Lower leg skin (tissue), 4 donors: ENCODE measurements at places on chromosomes 3 and 15. TPM values are rescaled to one million over a fixed set of nuclear protein-coding genes. Genes with fewer than 3 reads are reported as not detected.

The EPHB1 gene
- total RNA-seq, result 14.0 TPM

The POLQ gene
- total RNA-seq, result 0.44 TPM

The XCR1 gene
- total RNA-seq, result 1.2 TPM

The TIMP4 gene
- total RNA-seq, result 5.2 TPM

The MINAR1 gene
- 0.64 TPM for total RNA-seq

The TF gene
- total RNA-seq, result 1.9 TPM

The ADAMTS7 gene
- 0.61 TPM for total RNA-seq

- DNase-seq, result no peak
Measured at GRCh38 chr15:82951472-82952157, 905 bp downstream of the HOMER2 start.

- DNase-seq, result no peak
Measured at GRCh38 chr3:179510496-179510895, 52.2 kb upstream of the ACTL6A start.

GRCh38 chr15:75982468-75982867 is 29.8 kb downstream of the NRG4 start:
- DNase-seq, result no peak

GRCh38 chr3:120404876-120405275 is 45.9 kb downstream of the FSTL1 start:
- no peak for DNase-seq

DNA sequence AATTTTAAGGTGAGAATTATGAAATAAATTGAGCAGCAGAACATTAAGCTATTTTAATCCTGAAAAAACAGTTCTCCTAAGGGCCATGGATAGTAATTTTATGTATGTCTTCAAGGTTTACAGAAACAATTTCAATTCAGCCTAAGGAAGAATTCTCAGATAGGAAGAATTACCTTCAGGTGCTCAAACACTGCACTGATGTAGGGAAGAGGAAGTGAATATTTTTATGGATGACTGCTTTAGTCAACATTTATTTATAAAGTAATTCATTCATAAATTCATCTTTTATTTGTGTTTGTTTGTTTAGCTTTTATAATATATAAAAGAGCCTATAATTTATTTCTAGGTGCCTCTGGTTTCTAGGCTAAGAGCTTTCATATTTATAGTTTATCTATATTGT is 620.7 kb downstream of the NAALADL2 start:
- DNase-seq, result no peak

- no peak for DNase-seq
Measured at GRCh38 chr3:58333206-58334012, 717 bp downstream of the PXK start.

- peak; percentile 71 for DNase-seq
Measured at GRCh38 chr3:158727206-158728060, 4.8 kb downstream of the RARRES1 start.

- DNase-seq, result no peak
Measured at GRCh38 chr3:103082501-103082900, 647.7 kb downstream of the ZPLD1 start.

DNA sequence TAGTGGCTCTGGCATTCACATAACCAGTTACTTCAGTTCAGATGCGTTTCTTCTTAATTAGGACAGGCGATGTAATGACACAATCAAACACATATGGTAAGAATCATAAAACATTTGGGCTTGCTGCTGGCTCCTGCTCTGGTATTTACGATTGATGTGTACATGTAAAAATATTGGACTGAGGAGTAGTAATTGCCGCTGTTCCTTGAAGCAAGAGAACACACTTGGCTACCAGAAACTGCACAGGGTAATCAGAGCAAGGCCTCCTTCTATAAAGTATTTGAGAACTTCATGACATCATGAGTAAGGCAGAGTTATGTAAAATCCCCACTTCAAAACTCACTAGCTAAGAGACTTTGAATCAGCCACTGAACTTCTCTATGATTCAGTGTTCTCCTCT is 158.1 kb downstream of the SSR3 start:
- DNase-seq, result no peak

DNA sequence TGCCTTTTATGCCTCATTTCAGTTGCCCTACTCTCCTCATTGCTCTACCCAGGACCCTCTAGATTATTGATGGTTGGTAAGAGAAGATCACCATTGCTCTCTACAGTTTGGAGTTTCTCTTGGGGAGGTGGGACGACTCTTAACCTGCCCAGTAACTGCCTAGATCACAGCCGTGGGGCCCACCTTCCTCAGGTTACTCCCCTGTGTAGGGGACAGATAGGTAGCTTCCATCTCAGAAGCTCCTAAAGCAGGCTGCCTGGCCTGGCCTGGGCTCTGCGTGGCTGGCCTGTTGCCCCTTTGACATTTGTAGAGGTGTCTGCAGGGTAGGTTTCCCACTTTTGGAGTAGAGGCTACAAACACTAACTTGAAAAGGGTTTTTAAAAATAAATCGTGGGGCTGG is 42.7 kb downstream of the TRIM71 start:
- peak; percentile 61 for DNase-seq

DNA sequence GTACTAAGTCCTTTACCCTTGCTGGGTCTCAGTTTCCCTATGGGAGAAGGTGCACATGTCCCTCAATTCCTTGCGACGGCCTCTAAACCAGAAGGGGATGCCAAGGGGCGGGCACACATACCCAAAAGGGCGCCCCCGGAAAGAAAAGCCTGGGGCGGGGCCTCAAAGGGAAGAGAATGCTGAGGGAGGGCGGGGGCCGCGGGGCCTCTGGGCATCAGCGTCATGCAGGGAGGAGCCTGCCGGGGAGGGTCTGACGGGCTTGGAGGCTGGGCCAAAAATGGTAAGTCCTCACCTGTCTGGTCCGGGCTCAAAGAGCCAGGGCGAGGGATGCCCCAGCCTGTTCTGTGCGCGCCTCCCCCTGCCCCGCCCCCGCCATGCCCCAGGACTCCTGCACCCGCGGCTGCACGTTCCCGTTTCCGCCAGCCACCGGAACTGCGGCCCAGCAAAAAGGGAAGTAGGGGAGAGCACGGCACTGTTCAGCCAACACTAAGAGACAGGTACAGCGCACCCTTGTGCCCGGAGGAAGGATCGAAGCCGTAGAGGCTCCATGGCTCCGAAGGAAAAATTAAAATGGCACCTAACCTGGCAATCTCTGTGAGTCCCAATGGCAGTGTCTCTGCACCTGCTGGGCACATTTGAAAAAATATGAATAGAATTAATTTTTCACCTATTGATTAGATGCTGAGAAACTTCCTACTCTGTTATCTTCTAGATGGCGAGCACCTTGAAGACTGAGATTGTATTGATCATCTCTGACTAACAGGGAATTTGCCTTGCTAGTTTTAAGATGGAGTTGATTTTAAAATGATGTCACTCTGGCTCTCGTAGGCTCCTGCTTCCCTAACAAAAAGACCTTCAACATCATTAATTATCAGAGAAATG is at the start of gene DET1:
DET1 (minus strand) TSS at position 434 of the 882 bp plus-strand sequence. CDS start 14,976 bp downstream, outside the sequence.
- DNase-seq, result peak; percentile 94

DNA sequence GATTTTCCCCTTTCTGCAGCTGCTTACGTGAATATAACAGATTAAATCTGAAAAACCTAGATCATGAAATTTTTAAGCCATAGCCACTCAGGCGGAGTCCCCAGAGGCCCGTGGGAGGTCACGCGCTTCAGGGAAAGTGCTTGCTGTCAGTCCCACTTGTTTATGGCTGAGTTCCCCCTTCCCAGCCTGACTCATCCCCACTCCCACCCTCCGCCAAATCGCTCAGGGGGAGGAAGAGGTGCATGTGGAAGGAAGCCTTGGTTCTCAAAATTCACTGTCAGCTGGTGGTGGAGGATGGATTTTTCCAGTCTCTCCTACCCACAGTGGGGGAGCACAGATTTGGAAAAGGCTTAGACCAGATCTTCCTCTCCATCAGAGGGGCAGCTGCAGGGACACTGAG is 67.4 kb downstream of the CORO2B start:
- DNase-seq, result no peak

DNA sequence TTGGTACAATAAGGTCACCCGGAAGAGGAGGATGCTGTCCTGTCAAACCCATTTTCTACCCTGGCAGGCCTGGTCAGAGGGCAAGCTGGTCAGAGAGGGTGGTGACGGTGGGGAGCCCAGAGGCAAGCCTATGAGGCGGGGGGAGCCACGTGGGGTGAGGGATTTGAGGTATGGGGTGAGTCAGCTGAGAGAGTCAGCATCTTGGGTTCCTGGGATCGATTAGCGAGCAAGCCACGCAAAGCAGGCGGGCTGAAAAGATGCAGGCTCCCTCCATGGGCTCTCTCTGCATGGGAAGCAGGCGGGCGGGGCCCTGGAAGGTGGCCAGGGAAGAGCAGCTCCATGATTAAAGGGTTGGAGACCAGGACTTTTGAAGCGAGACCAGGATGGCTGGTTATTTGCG is 48.1 kb downstream of the MAGEF1 start:
- no peak for DNase-seq

GRCh38 chr15:27853624-27854455 is 245.3 kb downstream of the OCA2 start:
- DNase-seq, result no peak

DNA sequence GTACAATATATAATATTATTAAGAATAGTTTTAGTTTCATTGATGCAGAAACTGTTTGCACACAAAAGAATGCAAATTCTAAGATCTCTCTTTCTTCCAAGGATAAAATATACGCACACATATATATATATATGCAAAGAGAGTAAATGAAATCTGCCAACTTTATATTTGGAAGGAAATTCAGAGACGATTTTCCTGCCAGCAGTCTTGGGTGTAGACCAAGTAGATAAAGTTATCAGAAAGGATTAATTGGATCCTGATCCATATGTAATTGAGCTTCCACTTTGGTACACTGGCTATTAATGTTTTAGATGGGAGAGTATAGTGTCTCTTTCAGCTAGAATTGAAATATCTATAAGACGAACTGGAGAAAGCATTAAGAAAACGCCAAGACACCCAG is 295.4 kb upstream of the IL12A start:
- DNase-seq, result no peak

GRCh38 chr15:52103217-52104207 is 9.1 kb downstream of the BCL2L10 start:
- peak; percentile 87 for DNase-seq

DNA sequence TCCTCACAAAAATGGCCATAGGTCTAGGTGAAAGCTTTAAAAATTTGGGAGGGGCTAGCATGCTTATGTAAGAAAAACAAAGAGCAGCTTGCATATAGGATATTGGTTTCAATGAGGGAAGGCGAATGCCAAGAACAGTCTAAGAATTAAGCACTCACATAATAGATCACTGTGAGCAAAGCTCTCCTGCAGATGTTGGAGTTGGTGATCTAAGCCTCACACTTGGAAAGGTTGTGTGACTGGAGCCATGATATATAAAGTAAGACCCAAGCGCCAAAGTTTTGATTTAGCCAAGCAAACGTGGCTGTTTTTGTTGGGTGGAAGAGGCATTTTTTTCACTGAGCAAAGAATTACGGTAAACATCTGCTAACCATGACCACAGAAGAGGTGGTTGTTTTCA is 237.5 kb downstream of the FOXP1 start:
- DNase-seq, result no peak

DNA sequence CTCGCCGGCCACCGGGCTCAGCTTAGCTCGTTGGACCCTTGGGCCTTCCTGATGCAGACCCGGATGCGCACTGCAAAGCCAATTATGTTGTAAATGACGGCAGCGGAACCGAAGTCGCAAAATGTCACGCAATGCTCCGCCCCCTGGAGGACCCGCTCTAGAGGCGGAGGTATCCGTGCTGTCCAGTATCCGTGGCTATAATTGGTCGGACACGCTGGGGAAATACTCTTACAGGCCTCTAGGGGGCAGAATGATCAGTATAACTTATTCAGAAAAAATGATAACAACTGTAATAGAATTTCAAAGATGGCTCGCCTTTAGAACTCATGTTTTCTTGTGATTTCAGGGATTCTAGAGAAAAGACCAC is at the start of gene PRR23B:
PRR23B (minus strand) TSS at position 59 of the 367 bp plus-strand sequence. CDS start 265 bp downstream, outside the sequence.
- peak; percentile 64 for DNase-seq

DNA sequence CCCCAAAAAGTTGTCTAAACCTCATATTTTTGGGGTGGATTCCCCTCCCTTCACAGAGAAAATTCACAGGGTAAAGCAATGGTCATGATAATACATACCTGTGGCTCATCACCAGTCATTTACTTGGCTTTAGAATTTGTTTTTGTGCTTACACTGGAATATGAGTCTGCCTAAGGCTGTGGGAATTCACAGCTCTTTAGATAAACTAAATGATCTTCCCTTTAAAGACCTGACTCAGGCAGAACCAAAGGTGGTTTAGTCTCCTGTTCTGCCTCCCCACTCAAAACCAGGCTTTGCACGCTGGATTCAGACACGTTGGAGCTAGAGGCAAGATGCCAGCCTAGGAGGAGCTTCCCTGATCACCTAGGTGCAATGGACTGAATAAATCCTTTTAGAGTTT is 40.3 kb upstream of the BNC1 start:
- DNase-seq, result no peak

GRCh38 chr3:110567029-110567428 is 504.6 kb upstream of the NECTIN3 start:
- no peak for DNase-seq

DNA sequence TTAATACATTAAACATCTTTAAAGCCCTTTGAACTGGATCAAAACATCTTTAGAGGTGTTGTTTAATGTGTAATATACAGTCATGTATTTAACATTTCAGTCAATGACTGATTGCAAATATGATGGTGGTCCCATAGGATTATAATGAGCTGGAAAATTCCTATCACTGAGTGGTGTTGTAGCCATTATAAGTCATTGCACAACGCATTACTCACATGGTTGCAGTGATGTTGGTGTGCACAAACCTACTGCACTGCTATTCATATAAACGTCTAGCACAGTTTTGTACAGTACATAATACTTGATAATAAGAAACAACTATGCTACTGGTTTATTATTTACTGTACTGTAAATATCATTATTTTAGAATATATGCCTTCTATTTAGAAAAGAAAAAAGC is 75.6 kb downstream of the DTWD1 start:
- no peak for DNase-seq

DNA sequence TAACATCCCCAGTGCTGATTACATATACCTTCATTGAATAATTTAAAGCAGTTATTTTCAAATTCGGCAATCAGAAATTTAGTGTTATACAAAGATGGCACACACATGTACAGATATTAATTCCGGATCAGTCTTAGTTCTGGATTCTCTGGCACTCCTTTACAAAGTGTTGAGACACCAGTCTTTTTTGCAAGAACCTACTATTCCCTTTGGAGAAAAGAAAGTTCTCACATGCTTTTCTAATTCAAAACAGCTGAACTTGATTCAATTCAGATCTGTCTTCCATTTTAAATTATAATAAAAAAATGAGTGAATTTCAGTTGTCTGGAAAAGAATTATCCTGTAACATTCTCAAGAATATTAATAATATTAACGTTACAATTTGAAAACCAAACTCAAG is 20.4 kb downstream of the CCDC191 start:
- no peak for DNase-seq
